ENCODE measurements at places on chromosomes 7 and 10.

DNA sequence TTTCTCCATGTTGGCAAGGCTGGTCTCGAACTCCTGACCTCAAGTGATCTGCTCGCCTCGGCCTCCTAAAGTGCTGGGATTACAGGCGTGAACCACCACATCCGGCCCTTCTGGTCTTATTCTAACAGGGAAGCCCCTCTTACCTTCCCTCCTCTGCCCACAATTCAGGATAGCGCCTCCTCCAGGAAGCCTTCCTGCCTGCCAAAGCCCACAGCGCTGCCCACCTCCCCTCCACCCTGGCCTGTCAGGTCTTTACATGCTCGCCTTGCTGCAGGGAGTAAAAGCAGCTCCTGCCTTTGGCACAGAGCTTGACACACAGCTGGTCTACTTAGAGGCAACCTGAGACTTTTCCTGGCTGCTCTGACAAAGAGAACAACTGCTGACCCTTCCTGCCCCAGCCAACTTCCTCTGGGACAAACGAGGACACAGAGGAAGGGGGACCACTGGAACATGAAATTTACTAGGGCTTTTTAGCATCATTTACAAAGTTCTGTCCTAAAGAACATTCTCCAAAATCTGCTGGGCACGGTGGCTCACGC lies 13.2 kb downstream of the MLXIPL start:
- no peak for DNase-seq

GRCh38 chr7:157970744-157971143 lies 616.9 kb downstream of the PTPRN2 start:
- no peak for DNase-seq

- no peak for DNase-seq
Observed at GRCh38 chr7:82539969-82540368, 96.4 kb upstream of the CACNA2D1 start.

DNA sequence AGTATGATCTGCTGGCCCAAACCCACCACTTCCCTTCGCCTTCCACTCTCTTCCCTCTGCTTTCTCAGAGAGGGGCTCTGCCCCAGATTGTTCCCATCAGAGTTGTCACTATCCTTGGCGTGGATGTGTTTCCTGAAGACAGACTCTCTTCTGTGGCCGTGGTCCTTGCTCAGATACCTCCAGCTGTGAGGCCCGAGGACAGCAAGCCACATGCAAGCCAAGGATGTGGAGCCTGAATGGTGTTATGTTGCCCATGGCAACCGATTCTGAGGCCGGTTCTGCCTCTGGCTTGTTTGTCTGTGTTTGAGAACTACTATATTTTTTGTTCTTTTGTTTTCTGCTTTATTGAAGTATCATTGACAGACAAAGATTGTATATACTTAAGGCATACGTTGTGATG lies 247.4 kb upstream of the PODXL start:
- DNase-seq = no peak

- DNase-seq = peak; percentile 73
Observed at GRCh38 chr7:112084520-112084971, 121.7 kb downstream of the DOCK4 start.

GRCh38 chr10:57336865-57337264 lies 930.8 kb downstream of the IPMK start:
- no peak for DNase-seq

- DNase-seq = no peak
Observed at GRCh38 chr10:3588816-3589215, 196.2 kb downstream of the KLF6 start.

DNA sequence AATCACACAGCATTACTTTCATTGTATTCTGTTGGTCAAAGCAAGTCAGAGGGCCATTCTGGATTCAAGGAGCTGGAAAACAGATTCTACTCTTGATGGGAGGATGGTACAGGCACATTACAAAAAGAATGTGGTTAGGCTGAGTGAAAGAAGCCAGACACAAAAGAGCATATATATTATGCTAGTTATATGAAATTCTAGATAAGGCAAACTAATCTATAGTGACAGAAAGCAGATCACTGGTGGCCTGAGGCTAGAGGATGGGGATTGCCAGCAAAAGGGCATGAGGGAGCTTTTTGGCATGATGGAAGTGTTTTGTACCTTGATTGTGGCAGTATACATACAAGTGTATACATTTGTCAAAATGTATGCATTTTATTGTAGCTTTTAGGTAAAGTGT lies 96.8 kb downstream of the SPAG6 start:
- DNase-seq = no peak

DNA sequence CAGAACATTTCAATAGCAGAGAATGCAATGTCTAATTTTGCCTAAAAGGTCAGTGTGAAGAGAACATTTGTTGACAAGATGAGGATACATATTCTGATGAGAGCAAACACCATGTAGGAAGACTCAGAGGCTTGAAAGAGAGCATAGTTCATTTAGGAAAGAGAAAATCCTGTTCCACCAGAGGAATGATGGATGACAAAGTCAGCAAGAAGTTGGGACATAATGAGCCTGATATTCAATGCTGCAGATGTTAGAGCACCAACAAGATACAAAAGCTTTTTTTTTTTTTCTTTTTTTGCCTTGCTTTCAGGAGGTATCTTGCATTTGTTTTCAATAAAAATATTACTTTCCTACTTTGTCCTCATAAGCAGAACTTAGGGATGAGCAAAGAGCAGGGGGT lies 952.0 kb upstream of the C7orf33 start:
- no peak for DNase-seq

- DNase-seq = peak; percentile 55
Observed at GRCh38 chr7:23469150-23469960, 936 bp downstream of the IGF2BP3 start.

- DNase-seq = no peak
Observed at GRCh38 chr7:66176914-66177313, 28.2 kb upstream of the TPST1 start.

DNA sequence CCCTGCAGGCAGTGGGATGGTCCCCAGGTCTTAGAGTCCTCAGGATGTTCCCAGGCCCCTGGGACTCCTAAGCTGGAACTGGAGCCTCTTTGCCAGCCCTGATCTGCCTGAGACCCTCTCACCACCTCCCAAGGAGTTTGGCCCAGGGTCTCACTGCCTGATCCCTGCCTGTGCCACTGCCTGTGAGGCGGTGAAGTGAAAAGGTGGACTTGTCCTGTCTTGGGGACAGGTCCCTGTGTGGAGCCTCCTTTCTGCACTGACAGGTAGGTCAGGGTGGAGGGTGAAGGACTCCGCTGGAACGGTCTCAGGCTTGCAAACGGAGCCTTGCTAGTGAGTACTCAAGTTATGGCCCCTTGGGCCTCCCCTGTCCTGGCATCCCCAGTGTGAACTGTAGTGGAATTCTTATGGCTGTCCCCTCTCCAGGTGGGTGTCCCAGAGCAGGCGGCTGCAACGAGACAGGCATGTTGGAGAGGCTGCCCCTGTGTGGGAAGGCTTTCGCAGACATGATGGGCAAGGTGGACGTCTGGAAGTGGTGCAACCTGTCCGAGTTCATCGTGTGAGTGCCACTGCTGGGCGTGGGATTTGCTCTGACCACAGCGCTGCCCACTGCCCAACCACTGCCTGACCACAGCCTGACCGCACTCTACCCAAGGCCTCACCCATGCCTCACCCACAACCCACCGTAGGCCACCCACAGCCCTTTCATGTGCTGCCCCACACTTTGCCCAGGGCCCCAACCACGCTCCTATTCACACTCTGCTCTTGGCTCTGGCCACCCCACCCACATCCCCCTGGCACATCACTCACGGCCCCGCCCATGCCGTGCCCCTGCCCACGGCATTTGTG lies 19.5 kb downstream of the RAMP3 start:
- DNase-seq = no peak

GRCh38 chr7:25950488-25951413 lies 201.2 kb upstream of the NFE2L3 start:
- peak; percentile 99 for DNase-seq

DNA sequence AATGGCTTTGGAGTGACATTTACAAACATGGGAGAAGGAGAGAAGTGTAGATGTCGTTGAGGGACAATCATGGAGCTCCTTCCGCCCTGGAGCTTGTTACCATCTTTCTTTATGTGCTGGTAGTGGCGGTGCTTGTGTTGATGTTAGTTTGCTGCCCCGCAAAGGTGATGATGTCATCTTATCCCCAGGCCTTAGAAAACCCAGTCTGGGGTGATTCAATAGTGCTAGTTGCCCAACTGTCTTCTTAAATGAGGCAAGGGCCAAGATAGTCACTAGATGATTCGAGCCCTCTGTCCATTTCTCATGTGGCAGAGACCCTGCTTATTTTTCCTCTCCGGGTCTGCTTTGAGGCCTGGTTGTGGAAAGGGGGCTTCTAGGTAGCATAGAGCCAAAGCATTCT lies 277.4 kb downstream of the CCSER2 start:
- DNase-seq = no peak

- DNase-seq = no peak
Observed at GRCh38 chr7:157708919-157709295, 372.1 kb downstream of the DNAJB6 start.

DNA sequence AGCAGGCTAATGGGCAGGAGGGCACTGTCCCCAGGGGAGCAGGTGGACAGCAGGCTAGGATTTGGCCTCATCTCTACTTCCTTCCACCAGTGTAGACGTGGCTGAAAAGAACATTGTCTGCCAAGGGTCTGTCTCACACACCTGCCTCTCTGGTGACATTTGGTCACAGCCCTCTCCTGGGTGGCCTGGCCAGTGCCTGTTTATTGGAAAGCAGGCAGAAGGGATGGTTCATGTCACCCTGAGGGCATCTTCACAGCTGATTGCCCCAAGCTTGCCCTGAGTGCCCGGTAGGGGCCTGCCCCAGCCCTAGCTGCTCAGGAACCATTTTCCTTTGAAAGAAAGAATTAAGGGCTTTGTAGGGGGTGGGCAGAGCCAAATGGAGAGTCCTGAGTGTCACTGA lies 138.7 kb downstream of the C10orf105 start:
- DNase-seq = no peak

DNA sequence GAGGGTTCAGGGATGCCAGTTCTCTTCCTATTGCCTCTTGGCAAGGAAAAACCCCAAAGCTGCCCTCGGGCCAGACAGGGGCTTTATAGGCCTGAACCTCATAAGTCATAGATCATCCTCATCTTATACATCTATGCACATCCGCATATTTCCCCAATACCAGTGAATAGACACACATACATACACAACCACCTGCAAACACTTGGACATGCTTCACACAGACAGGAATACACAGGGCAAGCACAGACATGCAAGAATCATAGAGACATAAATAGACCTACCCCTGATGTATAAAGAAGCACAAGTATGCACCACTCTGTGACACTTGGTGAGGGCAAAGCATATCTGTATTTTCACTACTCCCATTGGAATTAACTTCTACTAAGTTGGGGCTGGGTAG lies 30.7 kb downstream of the MBL2 start:
- no peak for DNase-seq

All from RPMI8226 (cell line).